SHP77 (cell line): ENCODE measurements at places on chromosomes 3 and 15.

GRCh38 chr3:9800529-9800928 lies 7.6 kb downstream of the ARPC4 start:
- no peak for DNase-seq

DNA sequence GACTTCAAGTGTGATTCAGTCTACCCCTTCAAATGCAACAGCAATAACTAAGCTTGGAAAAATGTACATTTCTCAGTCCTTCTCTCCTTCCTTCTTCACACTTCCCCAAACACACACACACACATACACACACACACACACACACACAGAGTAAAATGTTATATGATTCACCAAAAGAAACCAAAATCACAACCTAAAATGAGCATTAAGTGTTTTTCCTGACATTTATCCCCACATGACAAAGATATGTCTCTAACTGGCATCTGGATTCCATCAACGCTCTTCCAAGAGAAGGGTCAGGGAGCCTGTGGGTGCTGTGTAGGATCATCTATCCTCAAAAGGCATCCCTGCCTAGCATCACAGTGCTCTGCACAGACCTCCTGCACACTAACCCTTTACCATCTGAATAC lies 21.0 kb downstream of the PDZRN3 start:
- DNase-seq, result no peak

GRCh38 chr3:69309814-69310213 lies 76.1 kb downstream of the FRMD4B start:
- no peak for DNase-seq

GRCh38 chr15:56038015-56038414 lies 44.6 kb upstream of the NEDD4 start:
- no peak for DNase-seq

GRCh38 chr3:158540066-158540465 lies 30.9 kb upstream of the MLF1 start:
- DNase-seq, result no peak

DNA sequence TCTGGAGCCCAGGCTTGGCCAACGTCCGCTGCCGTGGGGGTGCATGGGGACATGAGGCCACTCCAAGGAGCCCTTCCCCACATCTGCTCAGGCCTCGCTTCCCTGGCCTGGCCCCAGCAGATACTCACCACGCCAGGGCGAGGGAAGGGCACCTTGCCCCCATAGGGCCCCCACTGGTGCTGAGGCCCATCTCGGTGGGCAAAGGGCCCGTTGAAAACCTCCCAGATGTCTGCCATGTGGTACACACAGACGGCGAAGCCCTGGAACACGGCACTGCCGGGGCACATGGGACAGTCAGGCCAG lies 4.7 kb downstream of the SEMA3G start:
- no peak for DNase-seq

DNA sequence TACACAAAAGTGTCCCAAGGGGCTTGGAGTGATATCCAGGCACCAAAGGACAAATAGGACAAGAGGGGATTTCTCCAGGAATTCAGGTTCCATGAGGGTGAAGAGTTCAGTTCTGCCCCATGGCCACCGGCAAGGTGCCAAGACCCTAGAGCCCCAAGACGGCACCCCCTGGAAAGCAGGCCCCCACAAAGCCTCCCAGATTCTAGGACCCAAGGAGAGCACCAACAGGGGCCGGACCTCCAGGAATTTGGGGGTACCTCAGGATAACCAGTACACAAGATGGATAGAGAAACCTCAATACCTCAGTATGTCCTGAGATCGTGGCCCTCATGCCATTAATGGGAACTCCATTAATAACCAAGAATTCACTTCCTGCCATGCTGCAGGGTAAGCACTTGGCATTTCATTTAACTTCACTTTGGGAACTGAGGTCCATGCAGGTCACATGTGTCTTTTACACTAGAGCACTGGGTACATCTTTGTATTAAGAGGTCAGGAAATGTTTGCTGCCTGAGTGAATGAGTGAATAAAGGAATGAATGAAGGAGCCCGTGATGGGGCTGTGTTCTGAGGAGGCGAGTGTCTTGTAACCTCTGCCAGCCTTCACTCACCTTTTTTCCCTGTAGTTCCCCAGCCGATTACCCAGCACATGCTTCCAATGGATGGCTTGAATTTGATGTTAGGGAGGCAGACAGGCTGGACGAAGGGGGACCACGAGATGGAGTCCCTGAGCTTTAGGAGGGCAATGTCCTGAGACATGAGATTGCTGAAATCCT lies 15.5 kb upstream of the PRSS50 start:
- DNase-seq, result no peak

- no peak for DNase-seq
These were observed 23.2 kb downstream of the NRG4 start for GRCh38 chr15:75989045-75989444.

- no peak for DNase-seq
These were observed 25.5 kb downstream of the TMEM41A start for GRCh38 chr3:185473290-185473815.
